ENCODE measurements at places on chromosomes 6 and 20.

DNA sequence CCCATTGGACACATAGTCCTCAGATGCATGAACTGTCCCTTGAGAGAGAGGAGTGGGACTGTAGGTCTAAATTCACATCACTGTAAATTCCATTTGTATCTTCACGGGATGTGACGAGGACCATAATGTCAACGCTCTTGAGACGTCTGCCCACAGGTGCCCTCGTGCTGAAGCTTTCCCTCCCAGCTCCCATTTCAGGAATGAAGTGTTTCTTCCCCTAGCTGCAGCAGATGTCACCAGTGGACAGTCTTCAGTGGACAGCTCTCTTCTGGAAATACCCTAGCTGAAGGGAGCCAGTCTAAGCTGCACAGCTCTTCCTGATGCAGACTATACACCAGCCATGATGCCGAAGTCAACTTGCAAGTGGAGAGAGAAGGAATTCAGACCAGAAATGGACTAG is 217.4 kb upstream of the ECI2 start:
- no peak for DNase-seq

DNA sequence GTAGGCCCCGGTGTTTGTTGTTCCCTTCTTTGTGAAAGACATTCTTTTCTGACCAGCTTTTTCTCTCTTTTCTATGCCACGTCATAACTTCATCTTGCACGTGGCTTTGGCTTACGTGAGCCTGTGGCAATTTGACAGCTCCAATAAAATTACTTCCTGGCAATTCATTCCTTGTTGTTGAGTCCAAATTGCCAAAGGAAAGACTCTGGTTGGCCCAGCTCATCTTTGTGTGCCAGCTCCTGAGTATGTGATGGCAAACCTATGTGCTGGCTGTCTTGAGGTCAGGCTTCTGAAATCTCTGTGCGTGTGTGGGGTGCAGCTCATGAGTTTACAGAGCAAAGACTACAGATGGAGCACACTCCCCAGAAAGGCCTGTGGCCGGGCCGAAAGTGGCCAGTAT is 272.5 kb upstream of the SGK1 start:
- DNase-seq: no peak

- no peak for DNase-seq
These were observed 30.2 kb downstream of the CEP57L1 start for GRCh38 chr6:109125504-109125903.

- no peak for DNase-seq
These were observed 144.8 kb upstream of the FOXA2 start for GRCh38 chr20:22729180-22729579.

DNA sequence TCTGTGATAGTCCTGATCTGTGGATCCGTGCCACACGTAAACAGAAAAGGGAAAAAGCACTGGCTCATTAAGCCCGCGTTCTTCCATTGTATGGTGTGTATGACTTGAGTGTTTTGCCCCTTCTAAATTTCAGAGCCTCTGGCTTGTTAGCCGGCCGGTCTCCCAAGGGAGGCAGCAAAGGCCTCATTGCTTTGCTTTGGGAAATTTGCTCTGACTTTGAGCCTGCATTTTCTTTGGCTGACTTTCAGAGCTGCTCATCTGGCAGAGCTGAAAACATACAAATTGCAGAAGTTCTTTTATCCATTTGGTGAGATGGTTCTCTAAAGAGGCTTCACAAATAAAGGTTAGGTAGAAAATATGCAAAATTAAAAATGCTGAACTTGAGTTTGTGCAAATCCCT is 123.0 kb downstream of the UTRN start:
- no peak for DNase-seq

GRCh38 chr20:401682-402495 is 6.2 kb upstream of the RBCK1 start:
- DNase-seq: peak; percentile 70

DNA sequence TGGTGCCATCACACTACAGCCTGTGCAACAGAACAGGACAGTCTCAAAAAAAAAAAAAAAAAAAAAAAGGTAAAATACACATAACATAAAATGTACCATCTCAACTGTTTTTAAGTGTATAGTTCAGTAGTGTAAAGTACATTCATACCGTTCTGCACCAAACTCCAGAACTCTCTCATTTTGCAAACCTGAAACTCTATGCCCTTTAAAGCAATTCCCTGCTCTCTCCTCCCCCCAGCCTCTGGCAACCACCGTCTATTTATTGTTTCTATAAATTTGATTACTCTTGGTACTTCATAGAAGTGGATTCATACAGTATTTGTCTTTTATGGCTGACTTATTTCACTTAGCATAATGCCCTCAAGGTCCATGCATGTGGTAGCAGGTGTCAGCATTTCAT is 12.9 kb downstream of the RIPOR2 start:
- DNase-seq: no peak

GRCh38 chr6:34573567-34574183 is 17.5 kb upstream of the SPDEF start:
- DNase-seq: no peak

DNA sequence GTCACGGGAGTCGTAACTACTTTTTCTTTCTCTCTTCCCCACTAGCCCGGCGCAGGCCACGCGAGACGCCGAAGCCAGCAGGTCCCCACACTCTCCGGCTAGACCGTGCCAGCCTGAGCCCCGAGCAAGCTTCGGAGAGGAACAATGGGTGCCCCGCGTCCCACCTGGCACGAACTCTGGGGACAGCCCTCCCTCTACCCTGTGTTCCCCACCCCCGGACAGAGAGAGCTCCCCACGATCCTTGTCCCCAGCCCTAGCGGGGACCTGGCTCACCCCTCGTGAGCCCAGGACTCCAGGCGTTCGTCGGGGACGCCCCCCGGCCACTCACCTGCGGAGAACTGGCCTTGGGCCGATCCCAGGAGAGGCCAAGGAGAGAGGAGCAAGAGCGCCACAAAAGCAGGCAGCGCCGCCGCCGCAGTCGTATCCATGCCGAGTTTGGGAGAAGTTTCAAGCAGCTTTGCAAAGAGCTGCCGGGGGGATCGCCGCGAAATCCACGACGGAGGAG is 416 bp downstream of the PTPRK start:
- DNase-seq: no peak

GRCh38 chr6:157217894-157218370 is 105.4 kb downstream of the TMEM242 start:
- DNase-seq: no peak

- no peak for DNase-seq
These were observed 46.7 kb upstream of the CLIC5 start for GRCh38 chr6:46062312-46062711.

DNA sequence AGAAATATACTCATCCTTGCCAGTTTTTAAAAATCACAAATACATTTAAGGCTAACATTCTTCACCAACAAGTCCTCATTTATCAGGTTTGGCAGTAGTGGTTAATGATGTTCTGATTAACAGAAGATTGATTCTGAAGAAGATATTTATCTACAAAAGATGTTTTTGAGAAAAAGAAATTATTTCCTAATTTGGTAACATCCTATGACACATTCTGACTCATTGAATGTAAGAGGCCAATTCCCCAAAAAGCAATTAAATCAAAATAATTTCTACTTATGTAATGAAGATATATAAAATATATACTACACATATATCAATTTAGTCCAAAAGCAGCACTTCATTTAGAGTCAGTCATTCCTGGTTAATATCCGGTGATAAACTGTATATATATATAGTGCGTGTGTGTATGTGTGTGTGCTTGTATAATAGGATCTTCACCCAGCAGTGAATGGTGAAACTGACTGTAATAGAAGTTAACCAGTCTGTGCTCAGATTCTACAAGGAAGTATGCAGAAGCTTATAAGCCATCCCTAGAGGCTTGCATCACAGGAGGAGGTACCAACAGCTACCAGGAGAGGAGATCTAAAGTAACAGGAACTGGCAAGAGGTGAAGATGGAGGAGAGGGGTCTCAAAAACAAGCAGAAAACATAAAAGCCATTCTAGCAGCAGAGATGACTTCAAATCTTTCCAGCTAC is 82.9 kb upstream of the MARCKS start:
- DNase-seq: no peak

DNA sequence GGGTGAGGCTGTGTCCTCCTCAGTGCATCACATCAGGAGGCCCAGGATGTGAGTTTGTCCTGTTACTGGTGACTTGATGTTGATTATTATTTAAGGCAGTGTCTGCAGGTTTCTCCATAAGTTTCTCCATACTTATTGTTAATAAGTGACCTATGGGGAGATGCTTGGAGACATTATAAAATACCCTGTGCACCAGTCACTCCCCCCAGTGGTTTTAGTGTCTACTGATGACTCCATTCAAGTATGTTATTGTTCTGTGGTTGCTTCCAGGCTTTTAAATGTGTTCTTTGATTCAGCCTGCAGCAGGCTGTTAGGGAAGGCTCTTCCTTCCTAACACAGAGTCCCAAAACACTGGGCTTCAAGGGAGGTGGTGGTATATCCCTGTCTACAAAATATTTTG is 14.6 kb upstream of the CST3 start:
- no peak for DNase-seq

DNA sequence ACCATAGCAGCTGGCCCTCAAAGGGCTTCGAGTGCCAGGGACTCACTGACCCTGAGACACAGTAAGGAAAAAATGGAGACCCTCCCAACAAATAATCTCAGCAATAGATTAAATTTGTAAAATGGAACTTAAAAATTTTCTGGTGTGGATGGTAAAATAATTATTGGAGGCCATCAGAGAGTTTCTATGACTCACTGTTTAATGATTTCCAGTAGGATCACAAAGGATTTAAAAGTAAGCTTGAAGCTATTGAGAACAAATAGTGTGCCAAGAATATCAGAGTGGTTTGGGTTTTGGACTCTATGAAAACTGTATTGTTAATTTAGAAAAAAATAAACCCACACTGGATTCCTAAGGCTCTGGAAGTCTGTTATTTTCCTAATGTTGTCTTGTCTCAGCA is 115.2 kb upstream of the AKIRIN2 start:
- DNase-seq: no peak

DNA sequence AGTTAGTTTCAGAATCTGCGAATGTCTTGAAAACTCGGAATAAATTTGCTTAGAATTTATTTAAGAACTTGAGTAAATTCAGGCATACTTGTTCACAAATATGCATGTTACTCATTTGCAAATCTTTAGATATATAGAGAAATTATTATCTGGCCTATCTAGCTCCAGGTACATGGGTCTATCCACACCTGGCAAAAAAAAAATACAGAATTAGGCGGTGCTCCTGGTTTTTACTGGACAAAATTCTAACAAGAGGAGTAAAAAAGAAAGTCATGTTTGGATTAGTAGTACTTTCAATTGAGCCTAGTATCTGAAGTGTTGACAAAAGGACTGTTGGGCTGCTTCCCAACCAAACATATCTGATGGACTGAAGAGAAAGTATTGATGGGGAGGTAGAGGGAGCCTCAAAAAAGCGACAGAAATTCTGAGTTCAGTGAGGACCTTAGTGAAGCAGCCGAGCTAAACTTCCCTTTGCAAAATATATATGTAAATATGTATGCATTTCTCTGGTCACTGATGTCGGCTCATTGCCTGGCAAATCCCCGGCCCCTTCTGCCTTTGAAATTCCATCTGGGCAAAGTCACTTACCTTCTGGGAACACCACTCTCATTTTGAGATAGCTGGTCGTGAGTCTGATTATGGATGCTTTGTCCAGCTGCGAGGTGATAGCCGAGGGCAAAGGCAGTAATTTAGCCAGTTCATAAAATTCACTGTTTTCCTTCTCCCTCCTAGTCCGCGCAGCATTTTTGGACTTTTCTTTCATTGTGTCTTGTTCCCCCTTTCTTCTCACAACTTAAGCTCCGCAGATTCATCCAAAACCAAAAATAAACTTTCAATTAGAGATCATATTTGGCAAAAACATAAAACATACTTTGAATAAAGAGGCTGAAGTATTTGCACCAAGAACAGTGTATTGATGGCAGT is 1.8 kb downstream of the SIM1 start:
- DNase-seq: no peak

DNA sequence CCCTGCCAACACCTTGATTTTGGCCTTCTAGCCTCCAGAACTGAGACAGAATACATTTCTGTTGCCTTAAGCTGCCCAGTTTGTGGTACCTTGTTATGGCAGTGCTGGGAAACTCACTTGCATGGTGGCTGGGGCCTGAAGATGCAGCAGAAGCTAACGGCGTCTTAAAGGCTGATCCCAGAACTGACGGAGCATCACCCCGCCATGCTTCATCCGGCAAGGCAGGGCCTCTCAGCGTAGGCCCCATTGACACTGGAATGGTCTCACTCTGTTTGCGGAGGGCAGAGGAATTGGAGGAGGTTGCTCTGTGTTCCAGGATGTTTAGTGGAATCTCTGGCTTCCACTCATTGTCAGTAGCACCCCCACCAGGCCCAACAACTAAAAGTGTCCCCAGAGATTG is 102.1 kb downstream of the JPH2 start:
- DNase-seq: no peak

DNA sequence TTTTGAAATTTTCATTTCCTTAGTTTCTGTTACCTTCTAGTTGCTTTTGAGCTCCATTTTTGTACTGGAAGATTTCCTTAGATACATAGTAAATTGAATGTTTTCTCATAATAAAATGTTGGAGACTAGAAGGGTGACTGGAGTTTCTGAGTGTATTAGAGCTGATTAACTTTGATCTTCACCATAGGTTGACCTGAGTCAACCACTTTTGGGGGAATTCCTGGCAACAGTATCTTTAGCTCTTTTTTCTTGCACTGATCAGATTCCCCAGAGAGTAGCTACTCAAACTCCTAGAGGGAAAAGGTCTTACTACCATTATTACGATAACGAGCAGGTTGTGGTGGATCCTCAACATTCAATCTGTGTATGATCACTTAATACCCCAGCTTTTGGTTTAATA is 72.7 kb downstream of the KHDC1L start:
- no peak for DNase-seq

DNA sequence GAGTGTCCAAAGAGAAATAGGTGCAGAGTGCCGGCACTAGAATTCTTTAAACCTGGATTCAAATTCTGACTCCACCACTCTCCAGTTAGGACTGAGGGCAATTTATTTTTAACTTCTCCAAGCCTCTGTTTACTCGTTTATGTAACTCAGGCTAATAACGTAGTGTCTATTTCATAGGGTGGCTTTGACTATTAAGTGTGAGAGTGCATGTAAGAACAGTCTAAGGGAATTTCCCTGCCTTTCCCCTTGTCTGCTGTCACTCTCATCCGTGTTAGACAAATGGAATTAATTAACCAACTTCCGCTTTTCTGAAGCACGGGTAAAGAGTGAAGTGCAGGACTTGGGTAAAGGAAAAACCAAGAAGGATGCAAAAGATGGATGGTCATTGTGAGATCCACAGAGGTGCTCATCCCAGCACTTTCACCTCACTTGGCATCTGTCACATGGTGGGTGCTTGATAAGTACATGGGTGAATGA is 4.1 kb upstream of the ZKSCAN8 start:
- peak; percentile 13 for DNase-seq

DNA sequence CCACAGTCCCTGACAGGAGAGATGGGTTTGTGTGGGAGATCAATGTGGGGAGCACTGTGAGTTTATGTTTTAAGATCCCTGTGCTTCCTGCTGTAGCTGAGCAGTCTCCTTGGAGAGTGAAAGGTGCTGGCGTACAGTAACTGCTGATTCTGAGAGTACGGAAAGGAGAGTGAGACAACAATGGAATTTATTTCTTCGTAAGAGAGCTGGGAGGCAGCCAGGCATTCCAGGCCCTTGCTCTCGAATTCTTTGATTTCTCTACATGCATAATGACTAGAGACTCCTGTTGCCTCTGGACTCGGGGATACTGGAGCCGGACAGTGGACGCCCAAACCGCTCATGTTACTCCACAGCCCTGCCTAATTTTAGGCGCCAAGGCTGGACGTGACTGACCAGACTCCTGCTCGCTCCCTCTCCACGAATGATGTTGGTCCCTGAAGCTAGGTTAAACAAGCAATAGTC is 131.0 kb upstream of the PHACTR1 start:
- DNase-seq: no peak

Measured in DND-41 (cell line).